SJSA1 (cell line): ENCODE measurements at places on chromosomes 3 and 15. TPM values are rescaled to one million over a fixed set of nuclear protein-coding genes. Genes with fewer than 3 reads are reported as not detected.

GRCh38 chr3:38353151-38353550 is 6.6 kb downstream of the XYLB start:
- no peak for DNase-seq

DNA sequence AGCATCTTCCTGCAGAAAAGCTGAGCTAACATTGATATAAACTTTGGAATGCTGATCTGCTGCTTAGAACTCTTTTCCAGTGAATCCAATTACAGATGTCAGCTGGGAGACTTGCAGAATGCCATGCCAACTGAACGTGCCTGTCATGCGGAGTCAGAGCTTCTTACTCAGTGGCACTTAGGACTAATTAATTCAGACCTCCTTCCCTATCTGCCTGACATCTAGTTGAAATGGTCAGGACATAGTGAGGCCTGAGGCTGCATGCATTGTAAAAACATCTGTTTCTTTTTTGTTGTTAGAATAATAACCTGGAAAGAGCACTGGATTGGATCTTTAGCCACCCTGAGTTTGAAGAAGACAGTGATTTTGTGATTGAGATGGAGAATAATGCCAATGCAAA is 112.6 kb downstream of the USP13 start:
- DNase-seq = no peak

Gene CNTN4
- not detected in 2 replicates for total RNA-seq

DNA sequence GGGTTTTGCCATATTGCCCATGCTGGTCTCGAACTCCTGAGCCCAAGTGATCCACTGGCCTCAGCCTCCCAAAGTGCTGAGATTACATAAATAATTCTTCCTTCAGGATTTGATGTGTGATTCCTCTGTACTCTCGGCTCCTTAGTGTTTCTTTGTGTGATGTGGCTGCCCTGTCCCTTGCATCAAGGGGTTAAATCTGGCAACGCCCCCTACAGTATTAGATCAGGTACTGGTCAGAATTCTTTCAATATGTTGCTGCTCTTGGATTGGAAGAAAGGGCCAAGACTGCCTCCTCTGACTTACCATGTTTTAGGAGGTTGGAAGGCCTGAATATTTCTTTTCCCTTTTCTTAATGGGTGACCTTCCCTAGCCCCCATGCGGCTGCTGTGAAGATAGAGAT is 390.6 kb upstream of the WNT5A start:
- no peak for DNase-seq

Gene HDC
- not detected in 2 replicates for total RNA-seq

Gene MESP2
- not detected in 2 replicates for total RNA-seq

DNA sequence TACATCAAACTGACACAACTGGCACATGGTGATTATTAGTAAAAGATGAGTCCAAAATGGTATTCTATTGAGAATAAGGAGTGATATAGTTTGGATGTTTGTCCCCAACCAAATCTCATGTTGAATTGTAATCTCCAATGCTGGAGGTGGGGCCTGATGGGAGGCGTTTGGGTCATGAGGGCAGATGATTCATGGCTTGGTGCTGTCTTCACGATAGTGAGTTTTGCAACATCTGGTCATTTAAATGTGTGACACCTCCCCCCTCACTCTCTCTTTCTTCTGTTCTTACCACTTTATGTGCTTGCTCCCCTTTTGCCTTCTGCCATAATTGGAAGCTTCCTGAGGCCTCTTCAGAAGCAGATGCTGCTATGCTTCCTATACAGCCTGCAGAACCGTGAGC is 90.6 kb downstream of the RSL24D1 start:
- no peak for DNase-seq

Gene ABTB1
- total RNA-seq = 1.3 and 1.4 TPM in 2 replicates

GRCh38 chr15:31500766-31501449 is 174.3 kb downstream of the KLF13 start:
- no peak for DNase-seq

- no peak for DNase-seq
Observed at GRCh38 chr3:106049821-106050220, 181.0 kb upstream of the CBLB start.

DNA sequence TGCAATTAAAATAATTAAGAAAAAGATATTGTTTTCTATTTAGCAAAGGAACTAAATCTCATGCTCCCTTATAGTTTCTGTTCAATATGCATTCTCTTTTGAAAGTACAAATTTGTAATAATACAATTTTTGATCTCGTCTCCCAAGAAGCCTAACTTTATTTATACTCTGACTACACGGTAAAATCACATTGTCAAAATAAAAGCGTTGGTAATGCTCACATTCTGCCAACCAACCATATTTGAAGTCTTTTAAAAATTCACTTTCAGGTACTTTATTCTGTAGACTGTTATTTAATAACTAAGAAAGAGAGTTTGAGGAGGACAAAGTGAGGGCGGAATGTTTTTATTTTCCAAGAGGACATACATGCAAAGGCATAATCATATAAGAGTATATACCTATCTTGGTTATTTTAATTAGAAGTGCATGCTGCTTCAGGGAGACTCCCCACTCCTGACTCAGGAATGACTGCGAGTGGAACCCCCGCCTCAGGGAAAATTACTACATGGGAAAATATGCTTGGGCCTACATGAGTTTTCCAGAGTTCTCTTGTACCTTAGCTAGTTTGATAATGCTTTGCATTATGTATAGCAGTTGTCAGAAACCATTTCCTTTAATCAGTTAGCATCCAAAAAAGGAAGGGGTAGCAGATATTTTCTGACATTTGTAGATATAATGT is 19.3 kb downstream of the MBNL1 start:
- no peak for DNase-seq

Gene FOXL2NB
- total RNA-seq = not detected in 2 replicates

DNA sequence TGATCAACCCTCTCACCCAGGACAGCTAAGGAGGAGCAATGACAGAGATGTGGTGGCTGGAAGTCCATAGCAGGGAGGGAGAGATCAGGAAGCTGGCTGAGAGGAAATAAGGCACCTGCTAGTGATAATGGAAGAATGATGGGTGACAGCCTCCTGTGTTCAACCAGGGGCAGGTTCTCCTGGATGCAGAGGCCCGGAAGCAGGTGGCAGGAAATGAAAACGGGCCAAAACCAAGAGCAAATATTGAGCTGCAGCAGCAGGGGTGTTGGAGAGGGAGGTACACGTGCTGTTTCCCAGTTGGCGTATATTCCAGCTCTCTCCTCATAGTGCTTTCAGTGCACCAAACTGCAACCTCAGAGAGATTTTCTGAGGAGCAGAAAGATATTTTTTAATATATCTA is 213.4 kb upstream of the TBL1XR1 start:
- DNase-seq = no peak

DNA sequence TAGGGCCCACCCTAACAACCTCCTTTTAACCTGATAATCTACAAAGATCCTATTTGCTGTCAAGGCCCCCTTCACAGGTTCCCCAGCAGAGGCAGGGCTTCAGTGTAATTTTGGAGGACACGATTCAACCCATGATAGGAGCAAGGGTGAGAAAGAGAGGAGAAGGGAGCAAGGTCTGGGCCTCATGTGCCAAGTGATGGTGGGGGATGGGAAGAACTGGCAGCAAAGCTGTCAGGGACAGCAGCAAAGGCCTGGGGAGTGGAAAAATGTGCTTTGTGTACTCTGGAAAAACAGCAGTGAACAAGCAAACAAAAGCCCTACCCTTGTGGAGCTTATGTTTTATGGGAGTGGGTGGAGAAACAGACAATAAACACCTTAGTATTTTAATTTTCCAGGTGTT is 2.7 kb upstream of the GALNT15 start:
- DNase-seq = no peak

- no peak for DNase-seq
Observed at GRCh38 chr3:189771842-189772450, 140.8 kb downstream of the TP63 start.

Gene ABHD5
- total RNA-seq = 14.7 and 18.6 TPM in 2 replicates

Gene GNAT1
- not detected in 2 replicates for total RNA-seq

GRCh38 chr15:101092156-101092866 is 159.5 kb downstream of the CHSY1 start:
- DNase-seq = no peak

DNA sequence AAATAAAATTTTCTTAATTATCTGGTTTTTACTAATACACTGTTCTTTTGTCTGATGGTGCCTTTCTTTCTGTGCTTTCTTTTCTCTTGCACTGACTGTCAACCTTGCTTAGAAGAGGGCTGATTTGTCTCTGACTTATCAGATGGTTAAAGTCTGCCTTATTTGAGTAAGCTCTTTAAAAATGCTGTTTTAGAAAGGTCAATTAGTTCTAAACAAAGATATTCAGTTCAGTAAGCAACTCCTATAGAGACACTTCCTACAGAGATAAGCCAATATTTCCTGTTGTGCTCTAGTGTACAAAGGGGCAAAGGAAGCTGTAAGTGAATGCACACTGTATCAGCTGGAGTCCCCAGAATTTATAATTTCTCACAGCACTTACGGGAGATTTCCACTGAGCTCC is 153.4 kb upstream of the TSPAN3 start:
- no peak for DNase-seq

GRCh38 chr3:9951126-9951525 is 1.1 kb downstream of the PRRT3 start:
- DNase-seq = no peak

DNA sequence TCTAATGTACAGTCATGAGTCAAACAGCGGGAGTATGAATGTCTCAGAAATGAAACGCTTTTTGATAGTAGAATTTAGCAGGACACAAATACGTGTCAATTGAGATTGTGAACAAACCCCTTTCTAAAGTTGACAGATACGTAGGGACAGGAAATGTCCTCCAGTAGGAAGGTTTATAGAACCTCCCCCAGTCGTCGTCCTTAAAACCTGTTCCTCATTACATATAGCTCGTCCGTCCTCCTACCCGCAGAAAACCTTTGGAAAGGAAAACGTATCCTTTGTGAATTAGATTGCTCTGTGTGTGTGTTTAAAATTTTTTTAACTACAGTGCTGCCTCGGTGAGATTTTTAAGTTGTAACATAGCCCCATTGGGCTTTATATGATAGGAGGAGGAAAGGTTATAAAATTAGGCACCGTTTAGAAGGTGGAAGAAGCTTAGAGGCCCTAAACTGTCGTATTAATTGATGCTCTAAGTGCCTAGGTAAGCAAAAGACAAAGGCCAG is 4.1 kb downstream of the UBE2E1 start:
- no peak for DNase-seq

- no peak for DNase-seq
Observed at GRCh38 chr15:48427479-48427878, 96.2 kb downstream of the DUT start.
